ENCODE measurements at places on chromosomes 13 and 19. TPM values are rescaled to one million over a fixed set of nuclear protein-coding genes. Genes with fewer than 3 reads are reported as not detected.

Gene SLC46A3
- total RNA-seq = 2.7 TPM

Gene TMPRSS9
- not detected for total RNA-seq

Gene TMED1
- 54.0 TPM for total RNA-seq

Gene HPN
- not detected for total RNA-seq

Gene SYT3
- total RNA-seq = under 0.01 TPM

Gene ZIC2
- total RNA-seq = 0.13 TPM

Gene KCNC3
- 0.76 TPM for total RNA-seq

Gene DENND1C
- not detected for total RNA-seq
